ENCODE measurements at places on chromosomes 7 and 10.

DNA sequence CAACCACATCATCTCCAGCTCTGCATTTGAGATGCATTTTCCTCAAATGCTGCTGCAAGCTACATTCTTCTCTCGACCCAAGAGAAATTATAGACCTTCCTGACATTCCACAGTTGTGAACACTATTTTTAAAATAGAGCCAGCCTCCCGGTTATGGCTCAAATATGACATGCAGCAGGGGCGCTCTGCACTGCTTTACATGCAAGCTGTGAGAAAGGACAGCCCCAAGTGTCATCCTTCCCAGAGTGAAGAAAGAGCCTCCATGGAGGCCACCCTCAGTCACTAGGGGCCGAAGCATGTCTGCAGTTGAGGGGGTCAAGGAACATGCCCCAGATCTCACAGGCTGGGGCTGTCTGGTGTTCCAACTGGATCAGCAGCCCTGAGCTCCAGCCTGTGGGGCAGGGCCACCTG is 63.9 kb upstream of the CHST15 start:
- no peak for DNase-seq

DNA sequence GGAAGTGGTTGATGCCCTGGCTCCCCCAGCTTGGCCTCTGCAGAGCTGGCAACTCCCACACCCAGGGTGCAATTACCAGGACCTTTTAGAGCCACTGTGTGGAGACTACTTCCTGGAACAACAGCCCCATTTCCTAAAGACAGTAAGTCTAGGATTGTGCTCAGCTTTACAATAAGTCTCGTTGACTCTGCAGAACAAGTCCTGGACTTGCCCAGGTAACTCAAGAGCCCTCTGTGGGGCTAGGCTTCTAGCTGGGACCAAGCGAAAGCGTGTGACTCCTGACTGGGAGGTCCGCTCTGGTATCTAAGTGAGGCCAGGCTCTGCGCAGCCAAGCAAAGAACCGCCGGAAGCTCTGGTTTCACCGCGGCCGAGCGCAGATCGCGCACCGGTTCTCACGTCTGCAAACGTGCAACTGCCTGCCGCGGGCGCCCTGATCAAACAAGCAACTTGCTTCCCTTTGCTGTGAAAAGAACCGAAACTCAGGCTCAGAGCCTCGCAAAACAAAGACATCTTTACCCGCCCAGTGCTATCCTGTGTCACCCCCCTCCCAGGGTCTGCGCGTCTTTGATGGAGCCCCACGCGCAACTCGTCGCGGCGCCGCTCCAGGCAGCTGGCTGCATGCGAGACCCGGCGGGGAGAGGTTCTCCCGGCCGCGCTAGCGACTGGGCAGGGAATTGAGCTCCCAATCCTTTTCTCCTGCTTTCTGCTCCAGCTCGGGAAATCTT is 4.4 kb upstream of the PDLIM1 start:
- peak; percentile 78 for DNase-seq

GRCh38 chr10:132096223-132096622 is 30.5 kb downstream of the JAKMIP3 start:
- DNase-seq: no peak

GRCh38 chr7:128731184-128731583 is 8.0 kb upstream of the CALU start:
- DNase-seq: no peak

GRCh38 chr7:23514755-23515154 is 17.0 kb downstream of the TRA2A start:
- no peak for DNase-seq

DNA sequence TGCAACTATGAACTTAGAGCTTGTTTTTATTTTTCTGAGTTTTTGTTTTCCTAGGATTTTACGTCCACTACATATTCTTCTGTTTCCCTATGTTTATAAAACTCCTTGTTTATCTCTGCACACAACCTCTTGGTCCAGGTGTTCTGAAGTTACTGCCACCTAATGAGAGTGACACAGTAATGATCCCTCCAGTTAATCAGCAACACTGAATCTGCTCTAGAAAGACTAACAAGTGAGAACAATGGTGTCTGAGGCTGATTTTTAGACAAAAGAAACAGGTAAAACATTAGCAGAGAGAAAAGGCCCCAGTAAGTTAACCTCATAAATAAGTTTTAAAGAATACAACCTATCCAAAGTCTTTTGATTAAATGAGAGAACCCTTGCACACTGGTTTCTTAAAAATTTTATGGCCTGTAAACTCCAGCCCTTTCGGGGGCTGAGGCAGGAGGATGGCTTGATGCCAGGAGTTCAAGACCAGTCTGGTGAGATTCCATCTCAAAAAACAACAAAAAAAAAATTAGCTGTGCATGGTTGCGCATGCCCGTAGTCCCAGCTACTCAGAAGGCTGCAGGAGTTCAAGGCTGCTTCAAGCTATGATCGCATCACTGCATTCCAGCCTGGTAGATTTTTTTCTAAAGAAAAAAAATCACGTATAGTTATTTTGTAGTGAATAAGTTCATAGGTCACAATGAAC is 397.6 kb downstream of the MAGI2 start:
- no peak for DNase-seq

- DNase-seq: no peak
Measured at GRCh38 chr7:139889186-139889871, 60.3 kb downstream of the TBXAS1 start.

- DNase-seq: no peak
Measured at GRCh38 chr10:124680675-124681074, 63.5 kb downstream of the FAM53B start.

DNA sequence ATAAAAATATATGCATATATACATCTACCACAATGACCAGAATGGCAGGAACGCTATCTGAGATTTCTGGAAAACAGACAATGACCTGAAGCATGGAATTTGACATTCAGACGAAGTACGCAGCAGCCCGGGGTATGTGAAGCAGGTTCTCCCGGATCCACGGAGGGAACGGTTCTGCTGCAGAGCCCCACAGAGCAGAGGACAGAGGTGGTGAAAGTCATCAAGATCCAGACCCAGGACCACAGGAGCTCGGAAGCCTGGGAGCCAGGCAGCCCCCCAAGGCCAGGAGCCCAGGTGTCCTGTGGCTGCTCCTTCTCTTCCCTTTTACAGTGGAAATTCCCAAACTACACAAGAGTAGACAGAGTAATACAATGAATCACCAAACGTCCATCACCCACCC is 42.1 kb upstream of the DNAAF5 start:
- DNase-seq: no peak

DNA sequence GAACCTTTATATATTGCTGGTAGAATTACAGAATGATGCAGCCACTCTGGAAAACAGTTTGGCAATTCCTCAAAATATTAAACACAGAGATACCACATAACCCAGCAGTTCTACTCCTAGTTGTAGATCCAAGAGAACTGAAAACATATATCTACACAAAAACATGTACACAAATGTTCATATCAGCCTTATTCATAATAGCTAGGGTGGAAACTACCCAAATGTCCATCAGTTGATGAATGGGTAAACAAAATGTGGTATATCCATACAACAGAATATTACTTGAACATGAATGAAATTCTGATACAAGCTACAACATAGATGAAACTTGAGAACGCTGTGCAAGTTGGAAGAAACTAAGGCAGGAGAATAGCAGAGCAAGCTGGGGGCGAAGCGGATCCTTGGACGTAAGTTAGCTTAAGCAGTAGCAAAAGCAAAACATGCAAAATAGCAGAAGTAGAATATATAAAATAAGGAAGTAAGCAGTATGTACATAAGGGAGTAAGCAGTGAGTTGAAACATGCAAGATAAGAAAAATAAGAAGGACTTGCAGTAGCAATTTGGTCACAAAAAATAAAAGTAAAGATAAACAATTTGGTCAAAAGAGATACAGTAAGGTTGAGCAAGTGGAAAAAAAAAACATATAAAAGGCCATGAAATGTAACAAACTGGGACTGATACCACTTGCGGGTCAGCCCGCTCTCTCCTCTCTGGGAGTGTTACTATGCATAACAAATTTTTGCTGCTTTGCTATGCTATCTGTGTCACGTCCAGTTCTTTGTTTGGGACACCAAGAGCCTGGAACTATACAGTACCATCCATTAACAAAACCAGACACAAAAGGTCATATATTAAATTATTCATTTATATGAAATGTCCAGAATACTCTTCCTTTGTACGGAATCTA is 18.0 kb upstream of the HILPDA start:
- no peak for DNase-seq

- no peak for DNase-seq
Measured at GRCh38 chr10:31830887-31831286, 97.7 kb downstream of the ARHGAP12 start.

GRCh38 chr10:119129721-119130120 is 25.8 kb downstream of the DENND10 start:
- DNase-seq: no peak

DNA sequence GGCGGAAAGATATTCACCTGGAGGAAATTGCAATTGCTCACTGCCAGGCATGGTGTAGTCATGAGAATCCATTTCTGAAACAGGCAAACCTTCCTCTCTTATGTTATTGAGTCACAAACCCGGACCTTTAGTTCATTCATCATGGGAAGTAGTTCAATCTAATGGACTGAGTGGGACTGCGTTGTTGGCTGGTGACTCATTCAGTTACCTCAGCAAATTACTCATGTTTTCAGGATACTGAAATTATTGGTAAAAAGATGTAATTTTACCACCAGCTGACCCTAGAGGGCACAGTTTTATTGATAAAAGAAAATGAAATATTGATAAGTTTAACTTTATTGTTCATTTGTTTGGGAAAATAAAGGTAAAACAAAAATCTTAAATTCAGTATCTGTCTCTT is 1194.4 kb upstream of the SORCS1 start:
- no peak for DNase-seq

DNA sequence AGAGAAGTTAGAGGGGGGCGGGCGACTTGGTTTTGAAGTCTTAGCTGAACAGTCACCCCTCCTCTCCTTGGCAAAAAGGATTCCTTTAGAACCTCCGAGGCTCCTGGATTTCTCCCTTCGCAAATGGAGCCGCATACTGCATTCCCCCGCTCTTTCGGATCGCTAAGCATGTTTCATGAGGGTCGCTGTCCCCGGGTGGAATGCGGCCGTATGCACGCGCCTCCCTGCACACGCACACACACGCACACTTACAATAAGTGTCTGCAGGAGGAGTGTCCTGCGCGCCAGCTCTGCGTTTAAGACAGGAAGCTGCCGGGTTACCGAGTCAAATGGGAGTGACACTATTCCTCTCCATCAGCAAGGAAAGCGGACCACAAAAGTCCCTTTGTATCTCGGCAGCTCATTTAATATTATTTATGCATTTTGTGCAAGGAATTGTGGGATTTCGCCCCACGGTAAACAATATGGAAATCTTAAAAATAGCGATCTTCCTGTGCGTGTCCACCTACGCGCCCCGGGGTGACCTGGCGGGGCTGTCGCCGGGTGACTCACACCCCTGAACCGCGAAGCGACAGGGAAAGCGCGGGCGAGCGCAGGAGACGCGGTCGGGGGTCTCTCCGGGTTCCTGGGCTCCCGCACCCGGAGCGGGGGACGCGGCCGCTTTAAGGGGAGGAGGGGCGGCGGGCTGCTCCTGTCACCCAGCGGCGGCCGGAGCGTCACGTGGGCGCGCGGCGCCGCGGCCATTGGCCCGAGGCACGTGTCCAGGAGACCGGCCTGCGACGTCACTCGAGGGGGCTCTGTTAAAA is 988 bp upstream of the EN2 start:
- peak; percentile 19 for DNase-seq

DNA sequence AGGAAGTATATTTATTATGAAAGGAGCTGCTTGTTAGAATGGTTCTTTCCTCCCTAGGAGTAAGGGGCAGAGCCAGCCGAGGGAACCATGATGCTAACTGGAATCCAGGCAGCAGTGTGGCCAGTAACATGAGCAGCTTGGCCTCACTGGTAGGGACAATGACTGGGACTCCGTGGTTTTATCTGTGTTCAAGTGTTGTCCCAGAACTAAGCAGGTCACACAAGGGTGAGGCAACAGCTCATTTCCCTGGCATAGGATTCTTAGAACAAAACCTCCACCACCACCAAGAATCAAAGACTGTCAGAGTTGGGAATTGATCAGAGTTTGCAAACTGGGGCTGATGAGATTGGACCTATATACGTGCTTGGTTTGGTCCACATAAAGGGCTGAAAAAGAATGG is 138.9 kb upstream of the COBL start:
- no peak for DNase-seq

DNA sequence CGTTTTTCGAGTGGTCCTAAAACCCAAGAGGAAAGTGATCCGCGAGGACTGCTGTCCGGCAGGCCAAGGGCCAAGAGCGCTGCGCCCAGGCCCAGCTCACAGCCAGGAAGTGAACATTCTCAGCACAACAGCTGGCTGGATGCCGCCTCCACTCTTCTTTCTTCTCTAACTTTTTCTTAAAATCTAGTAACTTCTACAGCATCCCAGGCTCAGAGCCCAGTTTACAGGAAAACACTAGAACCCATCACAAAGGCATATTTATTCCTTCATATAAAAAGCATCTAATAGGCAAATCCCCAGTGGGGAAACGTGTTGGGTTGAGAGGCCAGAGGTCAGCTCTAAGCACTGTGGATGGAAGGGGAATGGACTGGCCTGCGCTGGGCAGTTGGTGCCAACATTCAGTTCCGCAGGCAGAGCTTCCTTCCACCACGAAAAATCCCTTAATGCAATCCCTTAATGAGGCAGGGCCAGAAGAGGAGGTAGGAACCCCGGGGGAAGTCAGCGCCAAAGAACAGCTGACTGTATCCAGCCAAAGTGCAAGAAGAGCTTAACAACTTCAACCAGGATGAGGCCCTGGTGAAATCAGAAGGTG is 74.8 kb downstream of the ZRANB1 start:
- DNase-seq: no peak

GRCh38 chr7:130884437-130885417 is 150.7 kb upstream of the KLF14 start:
- DNase-seq: no peak

- DNase-seq: peak; percentile 59
Measured at GRCh38 chr7:22110227-22110839, 164.6 kb upstream of the CDCA7L start.

DNA sequence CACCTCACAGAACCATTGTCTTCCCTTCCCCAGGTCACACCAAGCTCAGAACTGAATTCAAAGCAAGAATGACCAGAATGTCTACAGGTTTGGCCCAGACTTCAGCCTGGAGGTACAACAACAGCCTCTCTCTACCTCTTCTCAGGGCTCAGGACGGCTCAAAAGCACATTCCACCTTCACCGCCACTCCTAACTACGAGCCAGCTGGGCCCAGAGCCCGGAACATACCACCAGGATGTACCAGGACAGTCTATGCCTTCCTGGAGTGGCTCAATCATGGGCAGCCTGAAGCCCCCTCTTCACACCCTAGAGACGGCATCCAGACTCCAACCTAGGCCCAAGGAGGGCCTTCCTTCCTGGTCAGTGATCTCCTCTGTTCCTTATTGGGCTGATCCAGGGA is 41.6 kb downstream of the ANXA8 start:
- DNase-seq: no peak

GRCh38 chr10:9060314-9060713 is 1005.8 kb downstream of the GATA3 start:
- DNase-seq: no peak

DNA sequence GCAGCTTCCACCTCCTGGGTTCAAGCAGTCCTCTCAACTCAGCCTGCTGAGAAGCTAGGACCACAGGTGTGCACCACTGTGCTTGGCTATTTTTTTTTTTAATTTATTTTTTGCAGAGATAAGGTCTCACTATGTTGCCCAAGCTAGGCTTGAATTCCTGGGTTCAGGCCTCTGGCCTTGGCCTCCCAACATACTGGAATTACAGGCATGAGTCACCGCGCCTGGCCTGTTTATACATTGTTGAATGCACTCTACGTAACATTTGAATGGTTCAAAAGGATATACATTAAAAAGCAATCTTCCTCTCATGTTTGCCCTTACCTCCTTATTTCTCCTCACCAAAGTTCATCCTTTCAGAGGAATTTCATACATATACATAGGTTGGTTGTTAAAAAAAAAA is 7.2 kb upstream of the SNX10 start:
- DNase-seq: no peak

GRCh38 chr10:78981970-78982281 is 86.8 kb upstream of the ZMIZ1 start:
- no peak for DNase-seq

All from immature natural killer cell (primary cell).